ENCODE measurements at places on chromosomes 6 and 20.

GRCh38 chr6:87139236-87139635 is 16.1 kb upstream of the ZNF292 start:
- peak; percentile 45 for DNase-seq

GRCh38 chr20:13515796-13516558 is 122.8 kb downstream of the TASP1 start:
- no peak for DNase-seq

GRCh38 chr6:28218312-28219248 is 6.5 kb upstream of the ZSCAN9 start:
- DNase-seq: peak; percentile 62

GRCh38 chr6:100568255-100568654 is 103.5 kb upstream of the SIM1 start:
- DNase-seq: no peak

DNA sequence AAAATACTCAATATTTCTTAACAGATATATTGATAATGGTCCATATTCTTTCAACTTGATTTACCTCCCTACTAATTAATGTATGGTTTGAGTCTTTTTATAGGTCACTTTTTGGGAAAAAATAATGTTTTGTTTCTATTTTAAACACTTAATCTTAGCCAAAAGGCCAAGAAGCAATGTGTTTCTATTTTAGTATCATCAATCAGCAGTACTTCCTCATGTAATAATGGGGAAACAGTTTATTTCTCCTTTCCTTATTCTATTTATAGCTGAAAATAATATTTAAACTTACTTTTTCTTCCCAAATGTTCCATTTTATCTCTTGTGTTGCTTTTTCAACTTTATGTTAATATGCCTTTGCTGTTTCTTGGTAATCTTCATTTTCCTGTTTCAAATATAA is 295.1 kb downstream of the ALDH8A1 start:
- no peak for DNase-seq

DNA sequence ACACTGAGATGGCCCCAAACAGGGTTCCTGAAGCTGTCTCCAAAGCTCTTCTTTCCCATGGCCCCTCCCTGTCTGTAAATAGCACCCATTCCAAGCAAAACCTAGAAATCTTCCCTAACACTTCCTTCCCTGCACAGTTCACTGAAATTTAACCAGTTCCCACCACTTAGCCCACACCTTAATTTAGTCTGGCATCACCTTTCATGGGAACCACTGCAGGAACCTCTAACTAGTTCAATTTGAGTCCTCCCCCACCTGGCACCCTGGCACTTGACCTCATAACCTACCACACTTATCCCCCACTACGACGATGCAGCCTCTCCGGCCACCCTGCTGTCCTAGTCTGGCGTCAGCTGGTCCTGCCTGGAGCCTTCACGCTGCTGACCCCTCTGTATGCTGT is 278.7 kb downstream of the GMDS start:
- no peak for DNase-seq

DNA sequence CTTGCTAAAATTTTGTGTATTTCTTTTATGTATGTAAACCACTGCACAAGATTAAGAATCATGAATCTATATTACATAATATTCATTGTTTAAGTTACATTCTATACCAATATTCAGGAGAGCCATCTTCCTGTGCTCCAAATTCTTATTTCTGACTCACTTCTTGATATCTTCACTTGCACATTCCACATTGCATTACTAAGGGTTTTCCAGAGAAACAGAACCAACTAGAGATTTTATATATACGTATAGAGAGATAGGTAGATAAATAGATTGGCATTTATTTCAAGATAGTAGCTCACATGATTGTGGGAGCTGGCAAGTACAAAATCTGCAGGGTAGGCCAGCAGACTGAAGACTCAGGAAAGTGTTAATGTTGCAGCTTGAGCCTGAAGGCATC is 222.2 kb upstream of the PRSS16 start:
- no peak for DNase-seq

GRCh38 chr20:17759449-17759848 is 59.7 kb downstream of the BANF2 start:
- no peak for DNase-seq

GRCh38 chr6:24780206-24780605 is 5.5 kb downstream of the GMNN start:
- DNase-seq: no peak

DNA sequence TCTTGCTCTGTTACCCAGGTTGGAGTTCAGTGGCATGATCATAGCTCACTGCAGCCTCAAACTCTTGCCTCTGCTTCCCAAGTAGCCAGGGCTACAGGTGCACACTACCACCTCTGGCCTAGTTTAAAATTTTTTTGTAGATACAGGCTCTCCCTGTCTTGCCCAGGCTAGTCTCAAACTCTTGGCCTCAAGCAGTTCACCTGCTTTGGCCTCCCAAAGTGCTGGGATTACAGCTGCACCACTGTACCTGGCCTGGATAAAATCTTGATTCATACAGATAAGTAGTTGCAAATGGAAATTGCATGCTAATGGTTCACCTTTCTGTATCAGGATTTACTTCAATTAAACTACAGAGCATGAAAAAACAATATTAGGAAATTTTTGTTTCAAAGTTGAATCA is 4.2 kb downstream of the CD2AP start:
- peak; percentile 41 for DNase-seq

DNA sequence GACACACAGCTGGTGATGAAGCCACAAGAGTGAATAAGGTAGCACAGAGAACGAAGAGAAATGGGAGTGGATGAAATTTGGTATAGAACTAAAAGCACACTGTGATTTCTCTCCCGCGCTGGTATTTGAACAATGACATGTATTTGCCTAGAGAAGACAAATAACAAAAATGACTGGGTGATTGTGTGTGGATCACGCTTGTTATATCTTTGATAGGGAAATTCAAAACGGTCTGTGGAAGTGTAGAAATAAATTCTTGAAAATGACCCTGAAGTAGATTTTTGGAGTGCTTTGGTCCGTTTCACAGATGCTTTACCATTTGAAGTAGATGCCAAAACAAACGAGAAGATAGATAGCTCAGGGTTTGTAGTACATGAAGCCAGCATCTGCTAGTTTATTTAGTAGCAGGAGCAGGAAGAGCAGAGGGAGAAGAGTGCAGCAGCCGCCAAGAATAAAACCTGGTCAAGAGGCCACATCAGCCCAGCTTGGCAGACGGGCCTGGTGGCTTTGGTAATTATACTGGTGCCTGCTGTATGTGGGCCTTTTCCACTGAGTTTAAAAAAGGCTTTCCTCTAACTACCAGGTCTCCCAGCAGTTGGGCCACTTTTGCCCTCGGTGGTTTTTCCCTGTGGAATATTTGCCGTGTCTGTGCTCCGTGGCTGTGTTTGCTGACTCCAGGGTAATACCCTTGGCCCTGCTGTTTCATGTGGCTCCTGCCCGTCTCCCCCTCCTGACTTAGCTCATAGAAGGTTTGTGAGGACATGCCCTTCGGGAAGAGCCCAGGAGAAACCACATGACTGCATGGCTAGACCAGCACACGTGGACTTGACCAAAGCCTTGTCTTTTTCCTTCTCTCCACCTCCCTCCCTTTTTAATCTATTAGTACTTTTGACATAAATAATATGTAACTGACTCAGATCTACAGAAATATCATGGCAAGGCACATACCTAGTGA is 294.0 kb downstream of the SOX4 start:
- DNase-seq: no peak

DNA sequence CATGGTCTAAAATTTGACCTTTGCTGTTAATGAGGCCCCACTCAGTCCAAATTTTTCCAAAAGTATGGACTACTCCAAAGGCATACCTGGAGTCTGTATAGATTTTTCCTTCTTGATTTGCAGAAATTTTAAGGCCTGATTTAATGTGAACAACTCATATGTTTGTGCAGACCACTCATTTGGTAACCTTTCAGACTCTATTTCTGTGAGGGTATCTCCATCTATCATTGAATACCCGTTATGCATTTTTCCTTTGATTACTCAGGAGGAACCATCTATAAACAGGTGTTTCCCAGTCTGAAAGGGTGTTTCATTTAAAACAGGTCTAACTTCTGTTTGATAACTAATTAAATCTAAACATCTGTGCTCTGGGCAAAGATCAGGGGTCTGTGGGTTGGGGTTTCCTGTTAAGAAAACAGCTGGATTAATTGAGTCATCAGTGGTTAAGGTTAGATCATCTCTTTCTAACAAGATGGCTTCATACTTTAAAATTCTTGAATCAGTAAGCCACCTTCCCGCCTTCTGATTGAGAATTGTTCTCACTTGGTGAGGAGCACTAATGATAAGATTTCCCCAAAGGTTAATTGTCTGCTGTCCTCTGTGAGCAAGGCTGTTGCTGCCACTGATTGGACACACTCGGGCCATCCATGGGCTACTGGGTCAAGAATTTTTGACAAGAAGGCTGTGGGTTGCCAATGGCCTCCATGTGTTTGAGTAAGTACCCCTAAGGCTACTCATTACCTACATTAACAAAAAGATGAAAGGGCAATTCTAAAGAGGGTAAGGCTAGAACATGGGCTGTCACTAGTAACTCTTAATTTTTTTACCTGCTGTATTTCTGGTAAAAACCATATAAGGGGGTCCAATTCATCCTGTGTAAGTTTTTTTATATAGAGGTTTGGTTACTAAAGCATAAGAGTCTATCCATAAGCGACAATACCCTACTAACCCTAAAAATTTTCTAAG is 24.1 kb downstream of the HLA-B start:
- DNase-seq: no peak

- DNase-seq: peak; percentile 91
Measured at GRCh38 chr6:36340618-36341454, 4.1 kb upstream of the BNIP5 start.

GRCh38 chr20:37640600-37641561 is 52.9 kb upstream of the CTNNBL1 start:
- DNase-seq: no peak

All from ELF-1 (cell line).